ENCODE measurements at places on chromosomes 5 and 9.
A peak's percentile ranks its signal among the peaks of the same experiment; 100 is the strongest.

- no peak for DNase-seq
These were observed 12.5 kb upstream of the PARP8 start for GRCh38 chr5:50653946-50654345.

DNA sequence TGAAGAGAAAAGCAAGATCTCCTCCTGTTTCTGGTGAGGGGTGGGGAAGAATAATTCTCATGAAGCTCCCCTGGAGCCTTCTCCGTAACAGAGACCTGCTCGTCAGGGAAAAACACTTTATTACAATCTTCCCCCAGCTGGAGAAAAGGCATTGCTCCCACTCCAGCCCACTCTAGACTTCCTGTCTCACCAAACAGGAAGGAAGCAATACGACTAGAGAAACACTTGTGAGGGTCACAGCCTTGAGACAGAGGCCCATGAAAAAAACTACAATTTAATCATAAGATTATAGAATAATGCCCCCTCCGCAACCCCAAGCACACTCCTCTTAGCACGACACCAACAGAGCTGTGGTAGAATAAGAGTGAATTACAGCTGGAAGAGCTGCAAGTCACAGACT is 197.2 kb upstream of the S1PR3 start:
- DNase-seq: no peak

DNA sequence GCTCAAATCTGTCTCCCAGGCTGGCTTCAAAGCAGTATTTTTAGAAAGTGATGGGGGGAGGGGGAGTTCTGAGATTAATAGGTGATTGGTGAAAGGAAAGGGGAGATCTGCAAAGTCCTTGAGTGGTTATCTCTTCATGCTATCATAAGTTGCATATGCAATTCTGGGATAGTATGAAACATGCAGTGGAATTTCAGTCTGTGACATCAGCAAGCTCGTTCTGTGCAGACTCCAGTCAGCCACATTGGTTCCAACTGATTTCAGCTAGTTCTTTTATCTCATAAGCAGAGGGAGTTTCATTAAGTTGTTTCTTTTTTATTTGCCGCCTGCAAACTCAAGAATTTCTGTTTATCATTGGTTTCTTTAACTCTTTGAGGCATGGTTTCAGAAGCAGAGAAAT is 180.5 kb upstream of the SH3GL2 start:
- DNase-seq: no peak

DNA sequence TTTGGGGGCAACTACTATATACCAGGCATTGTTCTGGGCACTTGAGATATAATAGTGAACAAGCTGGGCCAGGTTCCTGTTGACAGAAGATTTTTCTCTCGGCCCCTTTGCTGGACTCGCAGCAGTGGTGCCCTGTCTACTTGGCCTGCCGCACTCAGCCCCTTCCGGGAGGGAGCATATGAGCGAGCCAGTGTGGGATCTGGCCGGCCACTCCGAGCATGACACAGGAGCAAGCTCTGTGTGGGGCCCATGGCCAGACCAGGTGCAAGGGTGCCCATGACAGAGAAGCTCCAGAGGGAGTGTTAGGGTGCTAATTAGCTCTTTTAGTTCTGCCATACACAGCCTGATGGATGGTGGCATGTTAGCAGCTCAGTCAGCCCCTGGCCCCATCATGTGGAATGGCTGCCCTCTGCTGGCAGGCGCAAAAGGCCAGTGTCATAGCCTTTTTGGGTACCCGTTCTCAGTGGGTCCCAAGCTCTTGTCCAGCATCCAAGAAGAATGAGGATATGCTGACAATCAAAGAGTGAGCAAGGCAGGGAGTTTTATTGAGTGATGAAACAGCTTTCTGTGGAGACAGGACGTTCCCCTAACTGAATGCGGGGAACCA is 9.3 kb upstream of the KIF4B start:
- peak; percentile 67 for DNase-seq

GRCh38 chr5:143679777-143680176 is 132.2 kb upstream of the HMHB1 start:
- no peak for DNase-seq

- DNase-seq: no peak
These were observed 43.2 kb downstream of the GARNL3 start for GRCh38 chr9:127307802-127308201.

GRCh38 chr9:113511047-113511521 is 47.6 kb downstream of the RGS3 start:
- DNase-seq: no peak

- DNase-seq: no peak
These were observed 20.8 kb downstream of the LHFPL2 start for GRCh38 chr5:78627766-78628165.

Measured in SK-MEL-5 (cell line).